Activated CD8-positive, alpha-beta memory T cell treated with anti-CD3 and anti-CD28 coated beads for 36 hours (primary cell): ENCODE measurements at places on chromosomes 4 and X. TPM values are rescaled to one million over a fixed set of nuclear protein-coding genes. Genes with fewer than 3 reads are reported as not detected.

The OPRPN gene
- total RNA-seq = not detected

The HAUS7 gene
- total RNA-seq = 69.2 TPM

The LRAT gene
- not detected for total RNA-seq

The FHDC1 gene
- total RNA-seq = 0.04 TPM

The PDCL2 gene
- not detected for total RNA-seq

The IBSP gene
- not detected for total RNA-seq

The NLRP2B gene
- not detected for total RNA-seq

The MSMO1 gene
- 40.7 TPM for total RNA-seq

The FAM47E gene
- not detected for total RNA-seq

The SOX3 gene
- not detected for total RNA-seq

The PRKG2 gene
- total RNA-seq = 0.06 TPM

The FAM9C gene
- total RNA-seq = not detected

The FHIP1A gene
- total RNA-seq = not detected
